Pons (tissue), 1 donor: ENCODE measurements at places on chromosomes 12 and 14.
A peak's percentile ranks its signal among the peaks of the same experiment; 100 is the strongest.

GRCh38 chr14:77325746-77326094 lies 4.9 kb downstream of the GSTZ1 start:
- DNase-seq: no peak

DNA sequence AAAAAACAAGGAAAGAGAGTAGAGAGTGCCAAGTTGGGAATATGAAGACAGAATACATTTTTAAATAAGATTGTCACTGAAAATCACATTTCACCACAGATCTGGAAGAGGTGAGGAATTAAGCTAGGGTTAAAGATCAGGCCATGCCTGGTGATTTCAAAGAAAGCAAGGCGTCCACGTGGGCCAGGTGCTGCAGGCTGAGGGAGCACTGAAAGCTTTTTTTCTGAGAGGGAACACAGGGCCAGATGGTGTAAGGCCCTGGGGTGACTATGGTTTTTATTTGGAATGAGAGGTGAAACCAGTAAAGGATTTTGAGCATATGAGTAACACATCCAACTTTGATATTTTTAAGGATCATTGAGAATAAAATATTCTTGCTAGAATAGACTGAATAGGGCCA lies 20.9 kb downstream of the SYT1 start:
- no peak for DNase-seq

DNA sequence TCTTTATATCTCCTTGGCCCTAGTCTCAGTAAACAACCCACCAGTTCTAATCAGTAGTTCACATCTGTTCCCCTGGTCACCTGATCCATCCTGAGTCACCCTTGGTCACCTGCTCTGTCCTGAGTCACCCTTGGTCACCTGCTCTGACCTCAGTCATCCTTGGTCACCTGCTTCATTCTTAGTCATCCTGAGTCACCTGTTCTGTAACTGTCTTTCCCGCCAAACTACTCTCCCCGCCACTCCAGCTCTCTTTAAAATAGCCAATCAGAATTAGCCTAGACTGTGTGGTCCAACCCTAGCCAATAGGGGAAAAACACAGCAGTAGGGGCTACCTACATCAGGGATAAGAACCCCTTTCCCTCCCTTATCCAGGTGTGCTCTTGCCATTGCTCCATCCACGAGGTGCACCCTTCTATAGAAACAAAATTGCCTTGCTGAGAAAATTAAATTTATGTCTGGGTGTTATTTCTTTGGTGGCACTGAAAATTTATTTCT lies 245.4 kb upstream of the DIO3 start:
- DNase-seq: no peak

- DNase-seq: no peak
These were observed 78.8 kb downstream of the GSC start for GRCh38 chr14:94690896-94691659.

GRCh38 chr12:85874031-85874461 lies at the start of gene NTS:
TSS of gene NTS (plus strand) at chr12:85874295. CDS start at chr12:85874404, 109 bp downstream.
- DNase-seq: no peak

- DNase-seq: no peak
These were observed 145.8 kb downstream of the GRIN2B start for GRCh38 chr12:13835652-13836051.

GRCh38 chr12:132439333-132439904 lies 50.5 kb upstream of the FBRSL1 start:
- DNase-seq: peak; percentile 57

GRCh38 chr12:104303538-104304151 lies at the start of gene EID3:
TSS of gene EID3 (plus strand) at chr12:104303739. CDS start at chr12:104303935, 196 bp downstream.
- DNase-seq: peak; percentile 72

GRCh38 chr14:34423445-34423844 lies 38.6 kb downstream of the SPTSSA start:
- DNase-seq: no peak

DNA sequence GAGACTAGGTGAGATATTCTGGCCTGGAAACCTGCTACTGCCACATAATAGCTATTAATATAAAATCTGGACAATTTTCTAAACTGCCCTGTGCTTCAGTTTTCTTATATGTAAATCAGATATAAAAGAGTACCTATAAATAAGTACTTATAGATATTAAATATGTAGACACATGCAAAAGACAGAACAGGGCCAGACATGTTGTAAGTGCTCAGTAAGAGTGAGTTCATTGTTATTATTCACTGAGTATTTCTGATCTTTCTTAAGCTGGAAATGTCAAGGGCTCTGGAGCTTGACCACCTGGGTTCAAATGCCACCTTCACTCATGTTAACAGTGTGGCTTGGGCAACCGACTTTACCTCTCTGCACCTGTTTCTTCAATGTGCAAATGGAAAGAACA lies 179.8 kb downstream of the GALC start:
- DNase-seq: no peak

DNA sequence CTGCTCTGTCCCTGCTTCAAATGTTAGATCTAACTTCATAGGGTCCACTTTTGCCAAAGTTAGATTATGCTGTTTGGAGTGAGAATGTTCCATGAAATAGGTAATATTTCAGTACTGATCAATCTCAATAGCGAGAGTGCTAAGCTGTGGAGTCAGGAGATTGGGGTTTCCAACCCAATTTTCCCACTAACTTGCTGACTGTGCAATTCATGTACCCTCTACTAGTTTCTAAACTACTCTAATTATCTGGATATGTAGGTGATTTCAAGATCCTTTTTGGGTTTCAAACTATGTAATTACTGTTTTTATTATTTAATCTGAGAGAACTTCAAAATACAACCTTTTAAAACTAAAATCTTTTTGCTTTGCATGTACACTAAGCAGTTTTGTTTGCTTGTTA lies 45.9 kb downstream of the GPR137C start:
- DNase-seq: no peak

- DNase-seq: no peak
These were observed 128.4 kb downstream of the RPAP3 start for GRCh38 chr12:47577206-47577989.

DNA sequence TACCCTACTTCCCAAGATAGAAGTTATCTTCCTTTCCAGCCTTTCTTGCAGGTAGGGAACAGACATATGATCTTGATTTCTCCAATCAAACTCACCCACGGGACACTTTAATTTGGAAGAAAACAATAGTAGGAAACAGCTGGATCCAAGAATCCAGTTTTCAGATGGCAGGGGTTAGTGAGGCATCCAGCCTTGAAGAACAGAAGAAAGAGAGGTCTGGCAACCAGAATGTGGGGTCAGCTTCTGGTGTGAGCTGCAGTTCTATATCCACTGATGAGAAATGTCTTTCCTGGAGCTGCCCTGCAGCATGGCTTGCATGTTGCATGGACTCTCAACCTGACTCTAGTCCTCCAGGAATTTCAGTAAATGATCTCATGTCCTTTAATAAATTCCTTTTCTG lies 83.8 kb downstream of the TTC8 start:
- no peak for DNase-seq

GRCh38 chr12:21771311-21771710 lies 3.2 kb downstream of the KCNJ8 start:
- DNase-seq: no peak

DNA sequence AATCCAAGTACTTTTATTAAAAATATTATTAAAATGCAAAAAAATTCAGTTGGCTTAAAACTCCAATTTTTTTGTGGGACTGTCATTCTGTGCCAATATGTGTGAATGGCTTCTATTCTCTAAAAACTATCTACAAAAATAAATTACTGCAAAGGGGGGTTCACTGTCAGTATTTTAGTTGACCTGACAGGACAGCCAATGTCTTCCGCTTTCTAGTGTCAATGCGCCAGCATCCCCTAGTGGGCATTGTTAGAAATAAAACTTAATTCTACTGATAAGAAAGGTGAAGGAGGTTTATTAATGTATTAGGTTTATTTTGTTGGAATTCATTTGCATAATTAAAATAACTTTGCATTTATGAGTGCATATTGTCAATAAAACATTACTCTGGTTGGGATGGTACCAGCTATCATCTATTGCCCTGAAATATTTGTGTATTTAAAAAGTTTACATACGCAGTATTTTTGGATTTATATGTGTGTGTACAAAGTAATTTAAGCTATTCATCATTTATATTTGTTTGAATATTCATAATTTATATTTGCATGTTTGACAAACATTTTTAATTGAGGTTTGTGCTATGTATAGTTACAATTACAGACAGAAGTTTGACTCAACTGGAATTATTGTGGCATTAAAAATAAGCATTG lies 527.2 kb downstream of the FLRT2 start:
- peak; percentile 59 for DNase-seq

DNA sequence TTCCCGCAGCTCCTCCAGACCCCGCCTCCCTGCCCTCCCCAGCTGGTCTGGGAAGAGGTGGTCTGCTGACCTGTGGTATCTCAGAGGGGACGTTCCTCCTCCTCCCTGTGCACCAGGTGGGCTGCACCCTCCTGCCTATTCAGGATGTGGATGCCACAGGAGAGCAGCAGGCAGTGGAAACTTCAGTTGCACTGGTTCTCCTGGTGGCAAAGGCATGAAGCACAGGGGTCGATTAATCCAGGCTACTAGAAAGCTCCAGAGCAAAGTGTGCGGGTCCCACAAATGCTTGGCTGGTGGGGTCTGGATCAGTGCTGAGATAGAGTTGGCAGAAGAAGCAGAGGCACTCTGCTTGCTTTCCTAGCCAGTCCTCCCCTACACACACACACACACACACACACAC lies 197.0 kb downstream of the SLC41A2 start:
- DNase-seq: no peak

- DNase-seq: no peak
These were observed 25.9 kb downstream of the PPP4R3A start for GRCh38 chr14:91484186-91484585.

- DNase-seq: no peak
These were observed 17.5 kb downstream of the TRHDE start for GRCh38 chr12:72289633-72290032.

DNA sequence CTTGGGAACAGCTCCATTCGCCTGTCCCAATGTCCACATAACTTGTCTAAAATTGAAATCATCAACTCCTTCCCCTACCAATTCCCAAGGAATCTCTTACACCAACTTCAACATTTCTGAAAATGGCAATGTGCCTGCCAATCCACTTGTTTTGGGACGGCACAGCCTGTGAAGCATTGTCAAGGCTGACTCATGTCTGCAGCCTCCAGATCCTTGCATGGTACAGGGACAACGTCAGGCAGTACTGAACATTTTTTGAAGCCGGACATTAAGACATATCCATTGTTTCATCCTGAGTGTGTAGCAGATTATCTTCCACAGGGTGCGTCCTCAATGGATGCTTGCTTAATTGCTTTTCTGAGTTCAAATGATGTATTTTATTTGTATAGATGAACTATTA lies 794.1 kb downstream of the BCL11B start:
- DNase-seq: no peak

DNA sequence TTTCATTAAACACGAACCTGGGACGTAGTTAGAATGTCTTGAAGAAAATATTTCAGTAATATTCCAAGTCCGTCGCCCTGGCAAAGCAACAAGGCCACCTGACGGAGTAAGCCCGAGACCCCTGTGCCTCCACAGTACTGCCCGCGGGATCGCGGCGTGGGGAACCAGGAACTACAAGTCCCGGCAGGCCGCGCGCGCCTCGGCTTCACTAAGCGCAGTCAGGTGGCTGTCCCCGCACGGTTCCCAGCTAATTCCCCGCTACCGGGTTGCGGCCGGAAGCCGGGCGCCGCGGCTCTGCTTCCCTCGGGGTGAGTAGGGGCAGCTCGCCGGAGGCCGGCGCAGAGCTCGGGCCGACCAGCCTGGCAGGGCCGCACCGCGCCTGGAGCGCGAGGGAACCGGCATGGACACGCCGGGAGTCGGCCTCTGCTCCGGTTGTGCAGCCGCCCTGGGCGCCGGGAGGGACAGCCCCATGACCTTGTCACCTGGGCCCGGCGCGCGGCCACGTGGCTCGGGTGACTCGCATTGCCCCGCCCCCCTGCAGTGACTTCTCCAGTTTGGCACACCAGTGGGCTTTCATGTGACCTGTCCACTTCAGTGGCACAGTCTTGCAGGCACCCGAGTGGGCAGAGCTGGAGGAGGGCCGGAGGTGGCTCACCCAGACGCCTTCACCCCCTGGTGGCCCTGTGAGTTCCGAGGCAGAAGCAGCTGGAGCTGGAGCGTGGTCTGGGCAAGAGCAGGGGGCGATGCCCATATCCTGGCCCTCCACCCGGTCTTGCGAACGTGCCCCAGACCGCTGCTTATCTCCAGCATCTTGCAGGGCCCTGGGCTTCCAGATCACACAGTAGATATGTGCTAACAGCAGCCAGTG lies at the start of gene ADCK1:
ADCK1 (plus strand) TSS at position 247 of the 868 bp plus-strand sequence. CDS start 18,870 bp downstream, outside the sequence.
- peak; percentile 91 for DNase-seq

DNA sequence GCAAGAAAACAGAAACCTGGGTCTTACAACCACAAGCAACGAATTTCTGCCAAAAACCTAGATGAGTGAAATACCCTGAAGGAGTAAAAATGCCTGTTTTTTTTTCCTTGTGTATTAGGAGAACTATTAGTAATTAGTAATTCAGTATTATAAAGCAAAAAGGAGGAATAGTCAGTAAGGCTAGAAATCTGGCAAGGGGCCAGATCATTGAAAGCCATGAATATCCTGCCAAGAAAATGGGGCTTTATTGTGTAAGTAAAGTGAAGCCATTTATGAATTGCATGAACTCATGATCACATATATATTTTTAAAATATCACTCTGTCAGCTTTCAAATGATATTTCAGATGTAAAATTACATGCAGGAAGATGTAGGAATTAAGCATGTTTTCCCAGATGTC lies 57.9 kb downstream of the TXNDC16 start:
- no peak for DNase-seq
